ENCODE measurements at places on chromosomes 12 and 14. TPM values are rescaled to one million over a fixed set of nuclear protein-coding genes. Genes with fewer than 3 reads are reported as not detected.

GRCh38 chr12:126369487-126370463 is 1304.5 kb downstream of the AACS start:
- no peak for DNase-seq

DNA sequence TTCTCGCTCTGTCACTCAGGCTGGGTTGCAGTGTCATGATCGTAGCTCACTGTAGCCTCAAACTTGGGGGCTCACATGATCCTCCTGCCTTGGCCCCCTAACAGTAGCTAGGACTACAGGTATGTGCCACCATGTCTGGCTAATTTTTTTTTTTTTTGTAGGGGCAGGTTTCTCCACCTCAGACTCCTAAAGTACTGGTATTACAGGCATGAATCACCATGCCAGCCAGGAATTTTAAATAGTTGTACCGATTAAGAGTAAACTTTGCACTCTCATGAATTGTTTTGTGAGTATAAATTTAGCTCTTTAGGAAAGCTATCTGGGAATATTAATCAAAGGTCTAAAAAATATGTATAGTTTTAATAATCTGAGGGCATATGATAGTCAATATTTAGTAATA is 25.5 kb downstream of the YEATS4 start:
- no peak for DNase-seq

The VRTN gene
- total RNA-seq = not detected

DNA sequence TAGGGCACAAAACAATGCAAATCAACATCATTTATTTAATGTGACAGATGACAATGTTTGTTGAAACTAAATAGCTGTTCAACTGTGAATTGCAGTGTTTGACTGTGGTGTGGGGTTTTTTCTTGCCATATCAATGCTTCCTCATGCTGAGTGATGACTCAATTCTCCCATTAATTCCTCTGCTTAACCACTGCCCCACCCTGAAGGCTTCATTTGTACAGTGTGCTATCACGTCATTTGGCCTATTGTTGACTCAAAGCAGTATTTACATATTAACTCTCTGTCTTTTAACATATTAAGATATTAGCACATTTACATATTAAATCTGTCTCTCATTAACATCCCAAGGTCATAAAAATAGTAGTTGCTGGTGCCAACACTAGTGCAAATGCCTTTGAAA is 164.8 kb upstream of the NRXN3 start:
- no peak for DNase-seq

GRCh38 chr12:95220190-95220589 is 2.6 kb downstream of the VEZT start:
- DNase-seq = no peak

DNA sequence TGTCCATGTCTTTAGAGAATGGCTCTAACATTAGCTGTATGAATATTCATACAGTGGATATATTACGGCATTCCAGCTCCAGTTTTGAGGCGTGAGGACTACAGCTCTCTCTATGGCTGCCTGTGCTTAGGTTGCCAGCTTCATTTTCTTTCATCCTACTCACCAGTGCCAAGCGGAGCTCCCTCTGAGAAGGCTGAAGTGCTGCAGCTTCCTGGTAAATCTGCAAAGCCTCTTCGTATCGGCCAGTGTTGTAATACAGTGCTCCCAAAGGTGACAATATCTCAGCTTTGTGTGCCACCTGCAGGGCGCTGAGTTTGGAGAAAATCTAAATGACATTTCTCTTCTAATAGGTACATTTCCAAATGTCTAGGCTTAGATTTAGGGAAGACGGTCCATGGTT is 19.8 kb upstream of the OVCH1 start:
- no peak for DNase-seq

The CELA1 gene
- not detected for total RNA-seq

The AQP2 gene
- not detected for total RNA-seq

The MEG3 gene
- 10.5 TPM for total RNA-seq

DNA sequence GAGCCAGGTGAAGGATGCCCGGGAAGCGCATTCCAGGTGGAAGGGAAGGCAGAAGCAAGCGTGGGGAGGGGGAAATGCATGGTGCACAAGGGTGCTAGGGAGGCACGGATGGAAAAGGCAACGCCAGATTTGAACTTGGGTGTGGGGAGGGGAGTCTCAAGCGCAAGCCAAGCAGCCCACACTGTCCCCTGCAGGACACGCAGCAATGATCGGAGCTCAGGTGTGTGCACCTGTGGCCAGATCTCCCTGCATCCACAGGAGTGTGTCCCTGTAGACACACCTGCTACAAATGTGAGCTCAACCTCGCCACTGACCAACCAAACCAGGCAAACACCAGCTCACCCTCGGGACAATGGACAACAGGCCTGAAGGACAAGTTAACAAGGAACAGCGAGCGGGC is 63.2 kb downstream of the SCARB1 start:
- no peak for DNase-seq

- DNase-seq = no peak
These were observed 86.5 kb downstream of the SLC25A47 start for GRCh38 chr14:100409651-100410050.

GRCh38 chr12:1692226-1692625 is 1.4 kb downstream of the ADIPOR2 start:
- no peak for DNase-seq

The TXNDC16 gene
- total RNA-seq = 7.1 TPM

The TSPAN31 gene
- total RNA-seq = 60.1 TPM

DNA sequence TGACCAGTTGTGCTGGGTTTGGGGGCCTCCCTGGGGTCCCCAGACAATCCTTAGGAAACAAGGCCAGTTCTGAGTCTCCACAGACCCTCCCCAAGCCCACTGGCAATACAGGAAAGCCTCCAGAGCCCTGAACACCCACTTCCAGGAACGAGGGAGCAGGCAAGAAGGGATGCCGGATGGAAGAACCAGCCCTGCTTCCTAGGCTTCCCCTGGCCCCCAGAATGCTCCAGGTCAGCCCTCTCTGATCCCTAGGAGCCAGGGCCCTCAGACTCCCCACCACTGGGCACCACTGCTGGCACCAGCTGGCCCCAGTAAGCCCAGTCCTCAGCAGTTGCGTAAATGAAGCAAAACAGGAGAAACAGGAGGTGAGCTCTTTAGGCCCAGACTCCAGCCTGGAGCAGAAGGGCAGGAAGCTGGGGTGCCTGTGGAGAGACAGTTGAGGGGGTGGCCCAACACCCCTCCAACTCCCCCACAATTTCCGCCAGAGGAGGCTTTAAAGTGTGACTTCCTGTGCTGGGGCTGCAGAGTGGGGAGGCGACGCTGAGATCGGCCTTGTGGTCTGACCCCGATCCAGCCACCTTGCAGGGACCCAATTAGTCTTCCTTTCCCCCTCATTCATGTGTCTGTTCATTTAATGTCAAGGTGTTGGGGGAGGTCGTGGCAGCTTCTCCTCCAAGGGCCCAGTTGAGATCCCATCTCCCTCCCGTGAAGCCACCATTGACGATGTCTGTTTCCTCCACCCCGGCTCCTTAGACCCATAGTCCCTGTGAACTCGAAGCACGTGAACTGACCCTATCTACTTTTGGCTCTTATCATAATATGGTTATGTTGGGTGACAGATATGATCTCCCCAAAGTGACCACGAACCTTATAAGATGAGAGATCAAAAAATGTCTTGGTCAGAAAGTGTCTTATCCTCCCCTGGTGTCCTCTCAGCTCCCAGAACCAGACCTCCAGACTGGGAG is 4.7 kb downstream of the TNFRSF1A start:
- DNase-seq = no peak

GRCh38 chr14:28952161-28952560 is 185.6 kb downstream of the FOXG1 start:
- no peak for DNase-seq

The NELL2 gene
- 11.8 TPM for total RNA-seq

- no peak for DNase-seq
These were observed 23.3 kb downstream of the CLEC1A start for GRCh38 chr12:10075451-10075850.

- DNase-seq = no peak
These were observed 81.5 kb upstream of the KCNA1 start for GRCh38 chr12:4828176-4828575.

GRCh38 chr12:68932128-68932960 is 627 bp downstream of the CPM start:
- peak; percentile 21 for DNase-seq

- DNase-seq = no peak
These were observed 194.7 kb downstream of the BCL11B start for GRCh38 chr14:99077076-99077843.

The COCH gene
- 9.6 TPM for total RNA-seq

- DNase-seq = peak; percentile 74
These were observed 75.9 kb downstream of the NINJ2 start for GRCh38 chr12:587132-588023.

The BDKRB2 gene
- total RNA-seq = 10.4 TPM

The KRT72 gene
- total RNA-seq = 11.6 TPM

DNA sequence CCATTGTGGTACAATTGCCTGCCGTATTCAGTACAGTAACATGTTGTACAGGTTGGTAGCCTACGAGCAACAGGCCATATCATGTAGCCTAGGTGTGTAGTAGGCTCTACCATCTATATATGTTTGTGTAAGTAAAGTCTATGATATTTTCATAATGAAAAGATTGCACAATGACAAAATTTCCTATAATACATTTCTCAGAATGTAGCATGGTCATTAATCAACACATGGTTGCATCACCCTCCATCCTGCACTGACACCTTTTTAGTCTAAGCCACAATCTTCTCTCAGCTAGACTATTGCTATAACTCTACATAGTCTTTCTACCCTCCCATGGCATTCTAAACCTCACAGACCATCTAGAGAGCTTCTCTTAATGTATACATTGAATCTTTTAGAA is 158.5 kb upstream of the HMGA2 start:
- no peak for DNase-seq

Data from lower leg skin (tissue), 4 donors.